ENCODE measurements at places on chromosomes 2 and 18. TPM values are rescaled to one million over a fixed set of nuclear protein-coding genes. Genes with fewer than 3 reads are reported as not detected.

RFTN2 gene
- 10.8 TPM for total RNA-seq

CEP68 gene
- total RNA-seq: 25.0 TPM

DNA sequence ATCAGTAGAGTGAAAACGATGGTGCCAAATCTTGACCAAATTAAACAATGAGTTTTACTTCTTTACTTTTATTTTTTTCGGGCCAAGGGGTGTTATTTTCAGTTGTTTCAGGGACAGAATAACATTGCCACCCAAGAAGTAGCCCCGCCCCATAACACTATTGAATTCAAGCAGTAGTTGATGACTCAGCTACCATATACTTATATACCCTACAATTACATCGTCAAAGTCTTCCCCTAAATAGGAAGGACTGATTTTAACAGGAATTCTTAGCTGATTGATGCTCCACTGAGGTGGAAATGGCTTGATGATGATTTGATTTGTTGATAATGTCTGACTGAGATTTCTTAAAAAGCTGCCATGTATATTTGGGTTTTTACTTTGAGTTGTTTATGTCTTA is 24.7 kb downstream of the LYPD6B start:
- H3K4me1 ChIP-seq: peaks cover 11% of the 10 kb centered on the region
- no peaks in the 10 kb centered on the region for H3K27me3 ChIP-seq
- H3K27ac ChIP-seq: no peak overlapping the region
- no peak for DNase-seq
- no peaks in the 10 kb centered on the region for H3K36me3 ChIP-seq
- no peak overlapping the region for H3K4me3 ChIP-seq

DNA sequence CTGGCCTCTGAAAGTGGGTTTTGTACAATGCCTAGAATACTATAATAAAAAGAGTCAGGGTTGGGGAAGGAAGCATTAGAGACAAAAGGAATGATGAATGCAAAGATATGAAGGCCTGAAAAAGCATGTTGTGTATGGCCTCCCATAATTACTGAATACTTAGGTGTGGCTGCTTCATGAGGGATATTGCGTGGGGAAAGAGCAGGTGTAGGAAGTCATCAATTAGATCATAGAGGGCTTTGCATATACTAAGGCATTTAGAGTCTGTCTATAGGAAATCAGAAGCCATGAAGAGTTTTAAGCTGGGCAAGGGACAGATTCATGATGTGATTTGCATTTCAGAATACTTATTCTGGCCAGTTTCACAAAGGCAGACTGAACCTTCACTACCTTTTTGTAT is 48.2 kb downstream of the NCOA1 start:
- no peak for DNase-seq
- H3K36me3 ChIP-seq: no peaks in the 10 kb centered on the region
- H3K4me3 ChIP-seq: no peak overlapping the region
- no peak overlapping the region for H3K27ac ChIP-seq
- no peaks in the 10 kb centered on the region for H3K27me3 ChIP-seq
- H3K4me1 ChIP-seq: peaks cover 23% of the 10 kb centered on the region

DNA sequence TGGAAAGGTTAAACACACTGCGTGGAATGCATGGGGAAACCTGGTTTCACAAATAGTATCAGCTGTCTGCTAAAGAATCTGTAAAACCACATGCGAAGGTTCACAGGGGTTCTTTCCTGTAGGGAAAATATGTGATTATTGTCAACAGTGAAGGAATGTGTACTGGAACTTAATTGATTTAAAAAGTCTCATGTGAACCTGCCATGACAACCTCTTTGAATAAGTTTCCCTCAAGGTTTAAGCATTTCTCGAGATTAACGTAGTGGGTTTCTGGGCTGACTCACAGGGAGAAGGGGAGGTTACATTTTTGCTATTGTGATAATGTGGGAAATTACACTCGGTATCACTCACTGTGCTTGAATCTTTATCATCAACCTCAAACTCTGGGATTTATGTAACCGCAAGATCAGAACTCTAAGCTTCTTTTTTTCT is 28.2 kb upstream of the IL1R1 start:
- H3K4me1 ChIP-seq: no peaks in the 10 kb centered on the region
- no peak for DNase-seq
- H3K4me3 ChIP-seq: no peak overlapping the region
- H3K36me3 ChIP-seq: no peaks in the 10 kb centered on the region

DNA sequence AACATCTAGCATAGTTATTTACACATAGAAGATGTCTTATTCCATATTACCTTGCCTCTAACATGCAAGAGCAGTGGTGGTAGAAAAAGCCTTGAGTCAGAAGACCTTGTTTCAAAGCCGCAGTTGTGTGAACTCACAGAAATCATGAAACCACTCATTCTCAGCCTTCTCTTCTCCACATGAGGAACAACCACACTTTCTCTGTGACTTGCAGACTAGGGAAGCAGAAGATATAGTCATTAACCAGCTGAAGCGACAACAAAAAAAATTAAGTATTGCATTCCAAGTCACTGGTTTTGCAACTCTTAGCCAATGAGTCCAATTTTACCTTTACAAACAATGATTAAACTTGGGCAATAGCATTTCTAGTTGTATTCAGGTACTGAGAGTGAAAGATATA is 19.0 kb downstream of the TWSG1 start:
- H3K4me1 ChIP-seq: peaks cover 2% of the 10 kb centered on the region
- no peaks in the 10 kb centered on the region for H3K27me3 ChIP-seq
- H3K36me3 ChIP-seq: no peaks in the 10 kb centered on the region
- no peak overlapping the region for H3K27ac ChIP-seq

DNA sequence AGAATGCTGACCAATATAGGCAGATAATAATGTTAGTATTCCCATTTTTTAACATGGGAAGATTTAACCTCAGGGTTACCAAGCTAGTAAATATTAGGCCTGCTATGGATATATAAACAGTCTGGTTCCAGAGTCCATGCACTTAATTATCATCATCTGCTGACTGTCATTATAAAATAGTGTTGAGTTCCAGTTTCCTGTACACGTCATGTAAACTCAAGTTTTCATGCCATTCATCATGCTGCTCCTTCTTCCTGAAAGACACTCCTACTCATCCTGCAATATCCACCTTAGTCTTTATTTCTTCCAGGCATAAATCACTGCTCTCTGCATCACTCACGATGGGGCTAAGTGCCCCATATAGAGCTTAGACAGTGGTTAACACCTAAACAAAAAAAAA is 420.8 kb upstream of the SPHKAP start:
- no peak overlapping the region for H3K4me3 ChIP-seq
- no peak for DNase-seq
- H3K27ac ChIP-seq: no peak overlapping the region
- no peaks in the 10 kb centered on the region for H3K4me1 ChIP-seq
- H3K27me3 ChIP-seq: no peaks in the 10 kb centered on the region
- H3K36me3 ChIP-seq: no peaks in the 10 kb centered on the region

DNA sequence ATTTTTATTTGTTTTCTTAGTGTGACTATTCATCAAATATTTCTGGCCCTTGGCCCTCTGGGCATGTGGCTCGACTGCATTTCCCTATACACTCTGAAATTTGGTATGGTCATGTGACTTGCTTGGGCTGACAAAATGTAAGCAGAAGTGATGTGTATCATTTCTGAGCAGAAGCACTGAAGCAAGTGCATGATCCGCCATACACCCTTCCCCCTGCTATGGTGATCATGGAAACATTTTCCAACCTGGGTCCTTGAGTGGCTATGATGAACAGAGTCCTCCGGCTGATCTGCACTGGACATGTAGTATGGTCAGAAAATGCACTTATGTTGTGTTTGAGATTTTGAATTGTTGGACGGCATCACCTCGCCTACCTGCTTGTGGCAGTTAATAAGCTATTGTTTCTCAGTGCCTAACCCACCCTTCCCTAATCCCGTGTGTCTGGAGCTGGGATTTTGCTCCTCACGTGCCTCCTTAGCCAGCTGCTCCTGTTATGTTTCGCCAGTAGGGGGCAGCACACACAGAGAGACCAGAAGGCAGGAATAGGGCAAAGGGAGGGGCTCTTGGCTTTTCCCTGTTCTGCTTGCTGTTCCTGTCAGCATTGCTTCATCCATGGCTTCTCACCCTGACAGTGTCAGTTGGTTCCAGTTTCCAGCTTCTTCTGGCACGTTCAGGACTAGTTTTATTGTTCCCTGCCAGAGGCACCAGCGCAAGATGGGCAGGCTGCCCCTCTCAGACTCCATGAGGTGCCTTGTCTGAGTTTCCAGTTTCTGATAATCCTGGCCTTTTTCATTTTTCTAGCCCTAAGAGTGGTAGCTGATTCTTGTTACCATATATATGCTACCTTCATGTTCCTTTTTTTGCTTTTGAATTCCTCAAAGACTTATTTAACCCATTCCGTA is 207.4 kb downstream of the ARL6IP6 start:
- H3K4me1 ChIP-seq: peaks cover 8% of the 10 kb centered on the region
- no peak overlapping the region for H3K4me3 ChIP-seq
- no peaks in the 10 kb centered on the region for H3K36me3 ChIP-seq
- H3K27ac ChIP-seq: no peak overlapping the region
- no peak for DNase-seq
